HCT116 (cell line): ENCODE measurements at places on chromosomes 2 and 18. TPM values are rescaled to one million over a fixed set of nuclear protein-coding genes. Genes with fewer than 3 reads are reported as not detected.

Gene COBLL1
- 3.6 TPM for total RNA-seq

Gene LRRC30
- not detected for total RNA-seq

Gene CARF
- 4.2 TPM for total RNA-seq

Gene LIMS3
- total RNA-seq, result 1.1 TPM

Gene OSBPL1A
- 18.9 TPM for total RNA-seq

- no peak for DNase-seq
- H3K36me3 ChIP-seq, result no peaks in the 10 kb centered on the region
- H3K4me3 ChIP-seq, result no peak overlapping the region
- 0 out of 2 replicates have a peak, but pooled peaks cover 2% of the 10 kb centered on the region for H3K4me1 ChIP-seq
- no peaks in the 10 kb centered on the region for H3K27me3 ChIP-seq
- no peak overlapping the region for H3K27ac ChIP-seq
These were observed 179.5 kb downstream of the EN1 start for GRCh38 chr2:118667964-118668363.

DNA sequence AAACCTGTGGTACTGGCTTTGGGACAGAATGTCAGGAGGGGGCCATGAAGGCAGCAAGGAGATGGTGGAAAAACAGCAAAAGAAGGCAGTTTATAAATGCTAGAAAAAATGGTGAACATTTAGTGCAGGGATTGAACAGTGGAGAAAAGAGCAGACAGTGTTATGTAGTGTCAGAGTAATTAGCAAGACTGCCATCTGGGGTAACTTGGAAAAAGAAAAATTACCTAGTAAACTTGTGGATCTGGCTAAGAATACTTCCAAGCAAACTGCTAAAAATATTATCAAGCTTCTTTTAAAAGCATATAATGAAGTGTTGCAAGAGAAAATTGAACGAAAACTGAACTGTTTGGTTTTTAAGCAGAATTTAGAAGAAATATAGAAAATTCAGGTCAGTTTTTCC, 267.8 kb downstream of the INSIG2 start:
- H3K4me1 ChIP-seq, result no peaks in the 10 kb centered on the region
- no peak overlapping the region for H3K4me3 ChIP-seq
- no peaks in the 10 kb centered on the region for H3K27me3 ChIP-seq
- H3K27ac ChIP-seq, result no peak overlapping the region

DNA sequence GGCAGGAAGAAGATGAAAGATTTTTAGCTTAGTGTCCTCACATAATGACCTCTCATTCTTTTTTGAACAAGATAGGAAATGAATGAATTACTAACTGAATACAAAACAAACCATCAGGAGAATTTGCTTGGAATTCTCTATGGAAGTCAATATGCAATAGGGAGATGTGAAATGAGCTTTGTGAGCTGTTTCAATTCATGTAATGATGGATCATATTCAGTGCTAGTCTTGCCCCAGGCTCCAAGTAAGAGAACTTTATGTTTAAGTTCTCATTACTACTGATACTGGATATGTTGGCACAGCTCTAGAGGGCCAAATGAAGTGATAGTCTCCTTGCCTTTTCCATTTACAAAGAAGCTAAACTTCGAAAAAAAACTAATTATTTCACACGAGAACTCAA, 29.2 kb downstream of the MYOM1 start:
- DNase-seq, result no peak
- no peaks in the 10 kb centered on the region for H3K36me3 ChIP-seq
- H3K27me3 ChIP-seq, result no peaks in the 10 kb centered on the region
- no peak overlapping the region for H3K4me3 ChIP-seq

GRCh38 chr2:221791844-221792243, 219.7 kb upstream of the EPHA4 start:
- peaks cover 6% of the 10 kb centered on the region for H3K27me3 ChIP-seq
- no peak for DNase-seq
- no peaks in the 10 kb centered on the region for H3K4me1 ChIP-seq
- no peak overlapping the region for H3K27ac ChIP-seq
- no peak overlapping the region for H3K4me3 ChIP-seq

- no peak overlapping the region for H3K4me3 ChIP-seq
- DNase-seq, result no peak
- H3K36me3 ChIP-seq, result no peaks in the 10 kb centered on the region
- H3K27me3 ChIP-seq, result no peaks in the 10 kb centered on the region
- no peak overlapping the region for H3K27ac ChIP-seq
- peaks cover 12% of the 10 kb centered on the region; the same call in 1 of the 2 replicates for H3K4me1 ChIP-seq
These were observed 45.5 kb downstream of the ARHGEF4 start for GRCh38 chr2:130882111-130882690.

- H3K4me3 ChIP-seq, result no peak overlapping the region
- H3K4me1 ChIP-seq, result no peaks in the 10 kb centered on the region
- H3K36me3 ChIP-seq, result no peaks in the 10 kb centered on the region
- no peak for DNase-seq
- no peak overlapping the region for H3K27ac ChIP-seq
These were observed 61.0 kb downstream of the MGAT5 start for GRCh38 chr2:134314681-134315368.

- H3K27me3 ChIP-seq, result no peaks in the 10 kb centered on the region
- H3K27ac ChIP-seq, result no peak overlapping the region
- no peaks in the 10 kb centered on the region for H3K36me3 ChIP-seq
- no peak overlapping the region for H3K4me3 ChIP-seq
- no peak for DNase-seq
- no peaks in the 10 kb centered on the region for H3K4me1 ChIP-seq
These were observed 693.5 kb downstream of the ARHGAP15 start for GRCh38 chr2:143822736-143823135.

DNA sequence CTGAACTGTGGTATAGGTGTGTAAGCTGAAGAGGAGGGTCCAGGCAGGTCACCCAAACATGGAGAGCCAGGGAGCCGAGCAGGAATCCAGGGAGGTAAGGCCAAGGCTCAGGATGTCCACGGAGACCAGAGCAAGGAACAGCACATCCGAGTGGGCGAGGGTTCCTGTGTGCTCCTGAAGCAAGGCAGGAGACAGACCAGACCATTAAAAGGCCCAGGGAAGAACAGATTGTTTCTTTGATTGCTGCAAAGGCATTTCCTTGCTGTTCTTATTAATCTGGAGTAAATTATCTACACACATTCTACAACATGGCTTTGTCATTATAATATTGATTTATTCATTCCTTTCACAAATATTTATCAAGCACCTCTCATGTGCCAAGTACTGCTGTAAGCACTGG, 50.1 kb upstream of the SPTBN1 start:
- H3K4me1 ChIP-seq, result no peaks in the 10 kb centered on the region
- H3K36me3 ChIP-seq, result no peaks in the 10 kb centered on the region
- no peak overlapping the region for H3K27ac ChIP-seq
- H3K27me3 ChIP-seq, result no peaks in the 10 kb centered on the region
- no peak overlapping the region for H3K4me3 ChIP-seq
- no peak for DNase-seq

GRCh38 chr2:147076634-147077033, 768.2 kb upstream of the ACVR2A start:
- H3K27me3 ChIP-seq, result no peaks in the 10 kb centered on the region
- no peaks in the 10 kb centered on the region for H3K4me1 ChIP-seq
- no peak overlapping the region for H3K27ac ChIP-seq
